Ecto neural progenitor cell (in vitro differentiated cells): ENCODE measurements at places on chromosomes 7 and 10.

GRCh38 chr7:2003931-2004812 lies 228.6 kb downstream of the MAD1L1 start:
- DNase-seq: no peak

DNA sequence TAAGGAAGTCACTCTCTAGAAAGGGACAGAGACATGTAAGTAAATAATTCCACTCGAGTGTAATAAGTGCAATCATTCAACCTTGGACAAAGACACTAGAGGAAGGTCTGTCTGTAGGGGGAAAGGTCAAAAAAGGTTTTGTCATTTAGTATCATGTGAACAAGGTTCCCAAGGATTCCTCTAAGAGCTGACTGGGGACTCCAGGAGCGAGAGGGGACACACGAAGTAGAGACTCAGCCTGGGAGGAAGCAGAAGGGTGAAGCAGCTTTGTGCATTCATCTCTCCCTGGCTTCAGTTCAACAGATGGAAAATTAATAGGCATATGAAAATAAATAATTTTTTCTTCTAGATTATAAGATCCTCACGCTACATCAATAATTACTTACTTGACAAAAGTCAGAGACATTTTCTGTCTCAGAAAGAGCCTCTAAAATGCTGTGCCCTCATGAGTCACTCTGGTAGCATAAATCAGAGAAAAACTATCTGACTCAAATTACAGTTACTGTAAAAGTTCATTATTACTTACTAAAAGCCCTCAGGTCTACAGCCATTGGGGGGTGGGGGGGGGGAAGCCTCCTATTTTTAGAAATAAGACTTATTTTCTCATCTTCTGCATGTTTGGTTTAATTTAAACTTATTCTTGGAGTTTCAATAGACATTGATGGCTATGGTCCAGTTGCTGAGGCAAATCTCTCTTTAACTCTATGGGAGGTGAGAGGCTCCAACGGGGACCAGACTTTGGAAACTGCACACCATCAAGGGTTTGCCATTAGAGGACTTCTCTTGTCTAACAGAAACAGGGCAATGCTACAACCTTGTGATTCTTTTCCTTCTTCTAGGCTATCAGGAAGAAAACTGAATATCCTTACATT lies 275.1 kb upstream of the KLF14 start:
- no peak for DNase-seq

- DNase-seq: no peak
Observed at GRCh38 chr7:14229047-14229446, 239.6 kb upstream of the ETV1 start.

- no peak for DNase-seq
Observed at GRCh38 chr7:123615344-123615743, 13.7 kb downstream of the ASB15 start.

GRCh38 chr10:112389271-112389822 lies 15.4 kb downstream of the ACSL5 start:
- DNase-seq: no peak

- no peak for DNase-seq
Observed at GRCh38 chr7:88664630-88665233, 94.8 kb upstream of the ZNF804B start.

DNA sequence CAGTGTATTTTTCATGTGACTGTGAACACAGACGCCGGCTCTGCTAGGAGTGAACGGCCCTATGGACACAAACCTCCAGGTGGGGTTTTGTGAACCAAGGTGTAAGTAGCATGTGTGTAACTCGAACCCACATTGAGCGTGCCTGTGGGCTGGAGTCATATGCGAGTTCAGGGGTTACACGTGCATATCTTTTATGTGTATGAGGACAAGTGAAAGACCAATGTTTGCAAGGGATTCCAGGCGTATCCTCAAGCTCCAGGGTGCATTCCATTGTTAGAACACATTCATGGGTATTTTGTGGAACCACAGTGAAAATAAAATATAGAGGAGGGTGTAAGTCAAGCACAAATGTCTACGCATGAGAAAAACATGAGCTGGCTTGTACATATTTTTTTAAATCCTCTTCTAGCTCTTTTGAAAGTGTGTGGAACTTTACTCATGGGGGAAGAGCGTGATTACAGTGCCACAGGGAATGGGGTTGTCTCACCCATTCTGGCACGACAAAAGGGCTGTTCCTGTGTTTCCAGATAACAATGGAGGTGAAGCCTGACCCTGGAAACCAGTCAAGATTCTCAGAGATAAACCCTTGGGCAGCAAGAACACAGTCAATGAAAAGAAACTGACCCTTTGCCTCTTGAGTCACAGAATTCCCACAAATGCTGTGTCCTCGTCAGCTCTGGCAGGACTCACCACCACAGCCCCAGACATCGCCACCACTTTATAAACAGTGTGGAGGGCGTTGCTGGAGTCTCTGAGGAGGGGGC lies 37.0 kb upstream of the GOT1 start:
- no peak for DNase-seq

DNA sequence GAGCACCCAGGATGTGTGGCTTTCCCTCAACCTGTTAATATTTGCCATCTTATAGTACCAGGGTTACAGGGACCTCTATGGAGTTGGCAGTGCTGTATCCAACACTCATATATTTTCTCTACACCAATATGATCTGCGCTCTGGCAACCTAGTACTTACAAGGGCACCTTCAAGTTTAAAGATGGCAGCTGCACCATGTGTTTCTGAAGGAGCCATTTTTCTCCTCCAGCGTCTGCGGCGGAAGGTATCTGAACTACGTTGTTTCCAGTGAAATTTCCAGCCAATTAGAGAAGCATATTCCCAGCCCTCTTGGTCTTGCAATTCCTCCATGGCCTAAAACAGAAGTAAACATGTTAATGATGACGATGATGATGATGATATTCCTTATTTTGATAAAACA lies 125.6 kb downstream of the MYOF start:
- DNase-seq: no peak

DNA sequence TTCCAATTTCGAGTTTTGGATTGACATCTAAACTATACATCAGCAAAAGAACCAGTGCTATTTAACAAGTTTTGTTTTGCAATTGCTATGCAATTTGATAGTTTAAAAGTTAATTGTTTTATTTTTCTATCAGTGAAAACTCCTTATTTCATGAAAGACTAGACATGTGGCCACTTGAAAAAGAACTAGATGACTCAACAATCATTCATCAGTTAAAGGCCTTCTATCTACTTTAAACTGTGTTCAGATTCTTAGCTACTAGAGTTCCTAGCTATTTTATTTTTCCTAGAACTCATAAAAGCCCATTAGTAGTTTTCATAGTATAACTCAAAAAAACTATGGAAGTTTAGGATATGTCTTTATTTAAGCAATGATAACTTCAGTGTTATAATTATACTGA lies 104.6 kb upstream of the LSM8 start:
- no peak for DNase-seq

DNA sequence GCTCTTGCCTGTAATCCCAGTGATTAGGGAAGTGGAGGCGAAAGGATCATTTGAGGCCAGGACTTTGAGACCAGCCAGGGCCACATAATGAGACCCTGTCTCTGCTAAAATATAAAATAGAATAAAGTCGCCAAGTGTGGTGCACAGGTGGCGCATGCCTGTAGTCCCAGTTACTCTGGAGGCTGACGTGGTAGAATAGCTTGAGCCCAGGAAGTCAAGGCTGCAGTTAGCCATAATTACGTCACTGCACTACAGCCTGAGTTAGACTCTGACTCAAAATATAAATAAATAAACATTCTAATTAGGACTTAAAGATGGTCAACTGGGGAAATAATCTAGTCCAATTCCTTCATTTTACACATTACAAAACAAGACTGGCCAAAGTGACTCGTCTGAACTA lies 768 bp downstream of the CHCHD2 start:
- no peak for DNase-seq

DNA sequence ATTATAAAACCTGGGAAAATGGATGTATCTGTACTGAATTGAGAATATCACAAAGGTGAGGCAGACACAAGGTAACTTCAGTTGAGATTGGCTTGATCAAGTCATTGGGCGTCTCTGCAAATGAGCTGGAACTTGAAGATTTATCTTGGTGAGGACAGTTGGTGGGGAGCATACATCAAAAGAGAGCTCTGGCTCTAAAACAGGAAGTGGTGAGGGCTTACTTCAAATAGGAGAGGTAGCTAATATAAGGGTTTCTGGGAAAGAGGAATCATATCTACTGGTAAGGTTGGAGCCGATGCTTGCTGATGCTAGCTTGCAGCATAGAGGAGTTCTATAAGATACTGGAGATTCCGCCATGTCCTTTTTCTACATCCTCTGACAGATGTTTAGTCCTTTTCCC lies 39.9 kb upstream of the FGL2 start:
- no peak for DNase-seq
